ENCODE measurements at places on chromosomes 12 and 14.

- no peak for DNase-seq
These were observed 1785.1 kb upstream of the FLRT2 start for GRCh38 chr14:83744891-83745290.

GRCh38 chr12:110109037-110109836, 14.9 kb upstream of the IFT81 start:
- no peak for DNase-seq

DNA sequence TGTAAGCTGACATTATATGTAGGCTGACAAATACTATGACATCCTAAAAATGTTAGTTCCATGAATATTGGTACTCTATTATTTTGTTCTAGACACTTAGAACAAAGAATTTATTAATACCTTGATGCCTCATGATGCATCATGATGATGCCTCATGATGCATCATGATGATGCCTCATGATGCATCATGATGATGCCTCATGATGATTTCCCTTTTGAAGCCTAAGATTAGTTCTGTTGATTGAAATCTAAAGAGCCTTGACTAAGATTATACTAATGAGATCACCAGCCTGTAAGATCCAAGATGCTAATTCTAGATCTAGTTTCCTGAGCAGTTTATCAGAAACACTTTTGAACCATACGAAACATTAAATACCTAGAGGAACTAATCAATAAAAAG, 4.6 kb upstream of the CEP128 start:
- DNase-seq: no peak

GRCh38 chr12:49552014-49552413, 13.2 kb downstream of the KCNH3 start:
- no peak for DNase-seq
